Stimulated activated CD4-positive, alpha-beta T cell treated with anti-CD3 and anti-CD28 coated beads, TNF-alpha, amount 100 ng/mL, for 4 hours (primary cell): ENCODE measurements at places on chromosomes 12 and 14.

GRCh38 chr12:2328661-2329060 is 275.9 kb downstream of the CACNA1C start:
- no peak for DNase-seq

DNA sequence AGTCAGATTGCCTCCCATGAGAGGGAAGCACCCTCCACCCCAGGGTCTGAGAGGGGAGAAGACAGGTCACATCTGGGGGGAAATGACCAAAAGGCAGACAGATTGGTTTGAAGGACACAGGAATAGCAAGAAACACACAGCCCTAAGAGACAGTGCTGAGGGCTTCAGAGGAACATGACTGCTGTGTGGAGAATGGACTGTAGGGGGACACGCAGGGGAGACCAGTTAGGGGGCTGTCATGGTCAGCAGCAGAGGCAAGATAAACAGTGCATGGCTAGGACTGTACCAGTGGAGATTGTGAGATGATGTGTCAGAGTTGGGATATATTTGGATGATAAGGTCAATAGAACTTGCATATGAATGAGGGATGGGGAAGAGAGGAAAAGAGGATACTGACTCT is 19.7 kb downstream of the SMUG1 start:
- DNase-seq, result no peak

DNA sequence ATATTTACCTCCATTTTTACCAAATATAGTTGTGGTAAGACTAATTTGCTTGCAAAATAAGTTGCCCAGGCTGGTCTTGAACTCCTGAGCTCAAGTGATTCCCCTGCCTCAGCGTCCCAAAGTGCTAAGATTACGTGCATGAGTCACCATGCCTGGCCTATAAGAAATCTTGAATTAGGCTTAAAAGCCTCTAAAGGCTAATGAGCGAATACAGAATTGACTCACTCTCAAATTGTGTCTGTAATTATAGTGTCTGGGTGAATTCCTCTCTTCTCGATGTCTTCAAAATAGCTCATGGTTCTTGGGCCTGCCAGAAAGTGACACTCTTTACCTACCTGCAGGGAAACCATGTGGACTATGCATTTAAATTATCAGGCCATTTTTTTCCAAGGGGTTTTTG is 403.5 kb downstream of the SLC16A7 start:
- DNase-seq, result no peak

DNA sequence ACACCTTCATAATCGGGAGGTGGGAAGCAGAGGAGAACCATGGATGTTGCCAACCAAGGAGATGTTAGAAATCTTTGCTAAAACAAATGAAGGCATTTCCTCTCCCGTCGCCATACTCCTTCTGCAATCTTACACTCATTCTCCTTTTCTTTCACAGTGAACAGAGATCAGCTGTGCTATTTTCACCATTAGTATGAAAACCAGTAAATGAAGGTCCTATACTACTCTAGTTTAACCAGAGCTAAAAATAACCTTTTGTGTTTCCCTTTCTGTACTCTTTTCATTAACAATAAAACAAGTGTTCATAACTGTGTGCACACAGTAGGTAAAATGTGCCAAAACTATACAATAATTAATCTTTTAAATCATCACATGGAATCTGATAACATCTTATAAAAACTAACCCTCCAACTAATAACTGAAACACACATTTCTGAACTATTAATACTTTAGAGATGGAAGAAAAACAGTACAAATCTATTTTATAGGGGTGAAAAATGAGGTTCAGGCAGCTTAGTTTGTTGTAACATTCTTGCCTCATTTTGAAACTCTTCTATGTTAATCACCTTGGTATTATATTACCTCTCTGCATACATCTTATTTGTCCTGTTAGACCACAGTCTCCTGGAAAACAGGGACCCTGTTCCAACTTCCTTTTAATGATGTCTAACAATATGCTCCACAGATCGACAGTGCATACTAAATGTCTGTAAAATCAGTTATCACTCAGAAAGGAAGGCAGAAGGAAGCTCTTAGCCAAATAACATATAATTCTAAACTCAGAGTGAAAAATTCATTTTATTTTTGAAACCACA is 69.5 kb downstream of the SPPL3 start:
- DNase-seq, result no peak

DNA sequence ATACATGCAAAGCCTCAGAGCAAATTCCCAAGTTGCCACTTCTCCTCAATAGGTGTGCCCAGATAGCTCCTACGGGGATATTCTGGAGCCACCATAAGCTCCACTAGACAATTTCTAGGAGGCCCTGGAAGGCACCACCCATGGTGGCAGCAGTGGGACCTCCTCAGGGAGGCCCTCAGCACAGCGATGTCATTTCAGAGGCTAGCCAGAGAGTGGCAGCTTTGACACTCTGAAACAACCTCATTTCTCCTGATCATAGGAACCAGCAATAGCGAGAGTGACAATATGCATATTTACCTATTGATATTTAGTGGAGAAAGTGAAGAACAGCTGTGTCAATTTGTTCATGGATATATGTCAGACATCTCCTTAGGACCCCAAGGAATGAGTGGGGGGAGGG is 612.3 kb downstream of the SOX5 start:
- DNase-seq, result no peak

- no peak for DNase-seq
Measured at GRCh38 chr12:28830491-28830890, 318.6 kb upstream of the FAR2 start.

DNA sequence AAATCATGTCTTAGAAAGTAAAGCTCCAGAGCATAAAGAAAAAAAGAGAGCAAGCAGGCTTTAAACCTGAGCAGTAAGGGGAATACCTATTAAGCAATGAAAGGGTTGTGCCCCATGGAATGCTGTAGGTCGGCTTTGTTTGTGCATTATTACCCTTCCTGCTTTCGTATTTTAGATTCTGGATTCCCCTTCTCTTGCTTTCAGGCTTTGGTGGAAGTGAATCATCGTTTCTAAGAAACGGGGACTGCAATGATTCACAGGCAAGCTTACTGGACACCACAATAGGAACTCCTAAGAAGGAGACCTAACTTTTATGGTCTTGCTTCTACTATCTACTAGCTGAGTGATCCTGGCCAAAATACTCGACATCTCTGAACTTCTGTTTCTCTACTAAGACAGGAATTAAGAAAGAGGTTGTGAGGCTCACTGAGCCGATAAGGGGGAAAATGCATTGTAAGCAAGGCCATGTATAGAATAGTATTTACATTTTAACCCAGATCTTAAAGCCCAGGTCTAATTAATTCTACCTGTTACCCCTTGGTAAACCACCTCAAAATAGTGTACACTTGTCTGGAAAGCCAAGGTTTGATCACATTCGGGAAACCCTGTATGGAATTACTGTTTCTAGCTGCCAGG is 1.2 kb upstream of the BMAL2 start:
- no peak for DNase-seq

- no peak for DNase-seq
Measured at GRCh38 chr14:77830692-77831091, 30.8 kb downstream of the ADCK1 start.

GRCh38 chr12:131366261-131366871 is 344.5 kb upstream of the SFSWAP start:
- DNase-seq, result no peak

DNA sequence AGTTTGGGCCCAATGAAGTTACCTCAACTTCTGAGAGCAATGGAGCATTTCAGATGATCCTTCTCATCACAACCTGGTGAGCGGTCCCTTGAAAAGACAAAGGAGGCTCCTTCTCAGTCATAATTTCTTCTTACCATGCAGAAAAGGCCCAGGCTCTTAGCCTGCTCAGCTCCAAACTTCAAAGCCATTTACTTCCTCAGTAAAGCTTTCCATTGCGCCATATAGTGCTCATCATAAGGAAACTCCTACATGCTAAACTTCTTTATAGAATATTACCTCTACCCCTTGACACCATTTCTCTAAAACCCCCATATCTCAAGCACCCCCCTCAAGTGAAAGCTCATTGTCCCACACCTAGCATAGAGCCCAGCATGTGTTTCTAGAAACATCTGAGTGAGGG is 127.1 kb downstream of the GTF2A1 start:
- DNase-seq, result no peak

DNA sequence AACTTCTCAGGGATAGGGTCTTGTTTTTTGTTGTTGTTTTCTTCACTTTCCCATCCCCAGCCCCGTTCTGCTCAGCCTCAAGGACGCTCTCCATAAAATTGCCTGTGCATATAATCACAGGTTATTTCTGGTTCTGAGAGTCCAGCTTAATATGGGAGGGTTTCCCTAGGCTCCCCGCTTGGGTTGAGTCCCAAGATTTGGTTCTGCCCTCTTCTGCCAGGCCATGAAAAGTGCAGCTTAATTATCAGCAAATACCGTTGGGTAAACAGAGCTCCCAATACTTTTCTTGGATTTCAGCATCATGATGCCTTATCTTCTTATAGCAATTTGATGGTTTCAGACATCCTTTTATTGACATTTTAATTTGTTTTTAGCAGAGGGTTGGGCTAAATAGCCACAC is 75.6 kb downstream of the GRIN2B start:
- DNase-seq, result no peak

- DNase-seq, result no peak
Measured at GRCh38 chr14:55574988-55575387, 5.0 kb upstream of the KTN1 start.

GRCh38 chr12:86148612-86149011 is 107.6 kb downstream of the MGAT4C start:
- DNase-seq, result no peak

DNA sequence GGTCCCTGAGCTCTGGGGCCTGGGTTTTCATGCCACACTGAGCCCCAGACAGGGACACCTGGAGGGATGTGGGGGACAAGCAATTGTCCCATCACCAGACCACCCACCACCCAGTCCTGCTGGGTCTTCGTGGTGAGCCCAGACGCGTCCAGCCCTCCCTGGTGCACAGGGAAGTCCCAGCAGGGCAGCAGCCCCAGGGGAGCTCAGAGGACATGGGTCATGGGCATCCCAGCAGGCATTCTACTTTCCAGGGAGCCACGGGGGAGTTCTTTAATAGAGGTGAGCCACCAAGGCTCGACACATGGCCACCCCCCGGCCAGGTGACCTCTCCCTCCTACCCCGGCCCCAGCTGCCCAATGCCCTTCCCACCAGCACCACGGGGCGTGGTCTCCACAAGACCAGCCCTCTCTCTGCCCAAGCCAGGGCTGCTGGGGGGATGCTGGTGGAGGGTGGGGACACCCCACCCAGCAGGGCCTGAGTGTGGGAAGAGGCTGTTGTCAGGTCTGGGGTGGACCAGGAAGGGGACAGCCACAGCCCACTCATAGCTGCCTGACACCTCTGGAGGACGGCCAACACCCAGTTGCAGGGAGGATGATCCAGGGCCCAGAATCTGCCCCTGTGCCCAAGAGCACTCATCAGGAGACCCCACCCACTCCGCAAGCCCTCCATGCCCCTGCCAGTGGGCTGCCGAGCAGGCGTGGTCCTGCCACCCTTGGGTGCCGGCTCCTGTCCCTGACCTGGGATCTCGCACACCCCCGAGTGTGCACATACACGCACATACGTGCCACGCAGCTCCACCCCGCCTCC is 14.1 kb downstream of the AKT1 start:
- no peak for DNase-seq

DNA sequence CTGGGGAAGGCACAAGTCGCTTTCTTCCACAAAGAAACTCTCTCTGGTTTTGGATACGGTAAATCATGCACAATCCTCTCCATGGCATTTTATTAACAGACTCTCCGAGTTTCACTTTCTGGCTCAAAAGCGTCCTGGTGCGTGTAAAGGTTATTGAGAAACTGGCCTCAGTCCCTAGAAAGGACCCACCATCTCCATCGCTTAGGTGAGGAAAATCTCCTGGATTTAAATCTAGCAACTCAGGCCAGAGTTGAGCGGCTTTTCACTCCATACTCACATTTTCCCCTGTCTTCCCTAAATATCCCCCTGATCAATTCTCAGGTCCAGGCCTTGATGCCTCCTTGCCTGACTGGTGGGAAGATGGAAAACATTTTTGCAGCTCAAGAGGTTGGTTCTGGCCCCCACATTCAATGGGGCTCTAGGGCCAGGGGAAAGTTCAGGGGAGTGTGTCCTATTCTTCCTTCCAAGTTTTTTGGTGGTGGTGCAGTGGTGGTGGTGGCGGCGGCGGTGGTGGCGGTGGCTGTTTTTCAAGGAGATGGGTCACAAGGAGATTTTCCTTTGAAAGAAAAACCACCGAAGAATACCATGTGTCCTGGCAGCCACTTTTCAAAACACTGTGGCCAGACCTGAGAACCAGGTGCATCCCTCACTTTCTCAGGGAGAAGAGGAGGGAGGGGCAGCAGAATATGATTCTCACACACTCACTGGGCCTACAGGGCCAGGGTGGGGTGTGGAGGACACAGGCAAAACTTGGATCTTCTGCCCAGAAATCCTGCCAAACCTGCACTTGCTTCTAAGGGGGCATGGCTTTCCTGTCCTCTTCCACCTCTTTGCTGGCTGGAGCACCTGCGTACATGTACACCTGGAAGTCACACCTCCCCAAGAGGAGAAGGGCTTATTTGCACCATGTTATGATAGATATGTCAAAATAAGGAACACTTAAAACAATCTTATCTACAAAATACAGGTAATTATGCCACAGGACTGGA is 46.7 kb upstream of the PNMA1 start:
- no peak for DNase-seq

DNA sequence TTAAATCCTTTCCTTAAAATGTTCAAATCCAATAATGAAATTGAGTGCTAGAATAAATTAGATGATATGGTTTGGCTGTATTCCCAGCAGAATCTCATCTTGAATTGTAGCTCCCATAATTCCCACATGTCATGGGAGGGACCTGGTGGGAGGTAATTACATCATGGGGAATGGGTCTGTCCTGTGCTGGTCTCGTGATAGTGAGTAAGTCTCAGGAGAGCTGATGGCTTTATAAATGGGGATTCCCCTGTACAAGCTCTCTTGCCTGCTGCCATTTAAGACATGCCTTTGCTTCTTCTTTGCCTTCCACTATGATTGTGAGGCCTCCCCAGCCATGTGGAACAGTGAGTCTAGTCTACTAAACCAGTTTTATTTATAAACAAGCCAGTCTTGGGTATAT is 508.5 kb downstream of the ETNK1 start:
- DNase-seq, result no peak

DNA sequence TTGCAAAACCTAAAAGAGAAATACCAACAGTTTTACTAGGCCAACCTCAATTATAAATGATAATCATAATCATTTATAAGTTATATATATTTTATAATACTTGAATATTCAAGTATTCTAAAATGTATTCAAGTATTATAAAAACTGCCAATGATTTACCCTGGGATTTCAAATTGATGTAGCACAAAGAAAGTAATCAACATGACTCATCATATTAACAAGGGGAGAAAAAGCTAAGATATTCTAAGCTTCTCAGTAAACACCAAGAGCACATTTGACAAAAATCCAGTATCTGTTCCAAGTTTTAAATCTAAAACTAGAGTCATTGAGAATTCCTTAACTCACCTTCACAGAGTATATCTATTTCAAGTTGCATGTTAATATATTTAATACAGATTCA is 56.1 kb downstream of the CAPZA3 start:
- no peak for DNase-seq

- DNase-seq, result no peak
Measured at GRCh38 chr12:51536159-51536558, 54.9 kb upstream of the SCN8A start.

DNA sequence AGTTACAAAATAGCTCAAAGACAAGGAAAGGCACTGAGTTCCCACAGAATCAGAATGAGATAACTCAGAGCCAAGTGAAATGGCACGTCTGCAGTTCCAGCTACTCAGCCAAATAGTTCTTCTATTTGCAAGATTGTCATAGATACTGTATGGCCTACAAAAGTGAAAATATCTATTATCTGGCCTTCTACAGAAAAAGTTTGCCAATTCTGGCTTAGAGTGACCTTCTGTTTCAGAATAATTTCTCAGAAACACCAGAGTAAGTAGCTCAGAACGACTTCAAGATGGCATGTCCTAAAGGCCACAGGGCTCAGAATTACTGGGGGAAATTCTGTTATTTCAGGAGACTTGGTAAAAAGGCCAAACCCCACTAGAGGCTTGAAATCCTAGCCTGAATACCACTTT is 10.7 kb upstream of the RTRAF start:
- no peak for DNase-seq
